ENCODE measurements at places on chromosomes 3 and 15. TPM values are rescaled to one million over a fixed set of nuclear protein-coding genes. Genes with fewer than 3 reads are reported as not detected.

ATP10A gene
- total RNA-seq: not detected

DNA sequence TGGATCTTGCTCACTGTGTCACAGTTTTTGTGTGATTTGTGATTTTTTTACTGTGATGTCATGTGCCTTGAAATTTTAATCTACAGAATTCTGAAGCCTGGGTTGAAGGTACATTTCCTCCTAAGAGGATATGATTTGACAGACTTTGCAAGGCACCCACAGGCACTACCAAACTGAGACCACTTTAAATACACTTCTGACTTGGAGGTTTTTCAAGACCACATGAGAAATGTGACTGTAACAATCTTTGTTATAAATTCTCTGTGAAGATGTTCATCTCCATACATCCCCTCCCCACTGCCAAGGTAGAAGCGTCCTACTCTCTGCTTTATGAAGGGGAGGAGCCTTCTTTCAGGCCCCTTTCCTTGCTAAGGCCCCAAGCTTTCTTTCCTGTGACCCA lies 22.8 kb downstream of the UBXN7 start:
- H3K36me3 ChIP-seq: peaks cover 28% of the 10 kb centered on the region
- H3K27me3 ChIP-seq: no peaks in the 10 kb centered on the region
- no peak for DNase-seq
- no peak overlapping the region for H3K4me3 ChIP-seq
- no peak overlapping the region for H3K27ac ChIP-seq

DNA sequence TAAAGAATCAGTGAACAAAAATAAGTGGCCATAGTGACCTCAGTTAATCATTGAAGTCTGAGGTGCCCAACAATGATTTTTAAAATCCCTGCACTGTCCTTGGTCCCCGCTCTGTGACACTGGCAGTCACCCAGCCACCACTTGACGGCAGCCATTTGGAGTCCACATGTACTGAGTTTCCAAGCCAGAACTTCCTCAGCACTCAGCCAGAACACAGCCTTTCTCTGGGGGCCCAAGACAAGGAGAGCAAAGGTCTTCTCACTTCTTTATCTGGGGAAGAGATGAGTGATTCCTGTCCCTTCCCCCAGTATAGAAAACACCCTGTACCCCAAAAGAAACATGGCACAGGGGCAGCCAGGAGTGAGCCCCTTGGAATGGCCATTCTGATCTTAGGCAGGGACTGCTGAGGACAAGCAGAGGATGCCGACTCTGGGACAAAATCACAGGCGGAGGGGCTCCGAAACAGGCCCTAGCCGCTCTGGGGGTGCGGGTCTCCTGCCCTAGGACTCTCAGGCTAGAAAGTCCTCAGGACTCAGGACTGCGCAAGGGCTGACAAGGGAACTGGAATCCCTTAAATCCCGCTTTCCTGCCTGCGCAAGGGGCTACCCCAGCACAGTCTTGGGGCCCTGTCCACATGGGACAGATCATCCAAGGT lies 12.8 kb downstream of the PAK6 start:
- H3K36me3 ChIP-seq: no peaks in the 10 kb centered on the region
- H3K4me3 ChIP-seq: peak overlapping the region; percentile 50
- peaks cover 23% of the 10 kb centered on the region for H3K27me3 ChIP-seq
- H3K27ac ChIP-seq: no peak overlapping the region
- no peak for DNase-seq

- no peak overlapping the region for H3K4me3 ChIP-seq
- no peak for DNase-seq
- H3K36me3 ChIP-seq: peaks cover 11% of the 10 kb centered on the region
Observed at GRCh38 chr3:81554801-81555200, 206.6 kb downstream of the GBE1 start.

- H3K27me3 ChIP-seq: peaks cover 42% of the 10 kb centered on the region
- peak overlapping the region; percentile 77 for H3K4me3 ChIP-seq
- no peak overlapping the region for H3K27ac ChIP-seq
- no peaks in the 10 kb centered on the region for H3K36me3 ChIP-seq
Observed at GRCh38 chr3:124584552-124585391, 145.5 kb upstream of the UMPS start.

ZPLD1 gene
- total RNA-seq: not detected

DNA sequence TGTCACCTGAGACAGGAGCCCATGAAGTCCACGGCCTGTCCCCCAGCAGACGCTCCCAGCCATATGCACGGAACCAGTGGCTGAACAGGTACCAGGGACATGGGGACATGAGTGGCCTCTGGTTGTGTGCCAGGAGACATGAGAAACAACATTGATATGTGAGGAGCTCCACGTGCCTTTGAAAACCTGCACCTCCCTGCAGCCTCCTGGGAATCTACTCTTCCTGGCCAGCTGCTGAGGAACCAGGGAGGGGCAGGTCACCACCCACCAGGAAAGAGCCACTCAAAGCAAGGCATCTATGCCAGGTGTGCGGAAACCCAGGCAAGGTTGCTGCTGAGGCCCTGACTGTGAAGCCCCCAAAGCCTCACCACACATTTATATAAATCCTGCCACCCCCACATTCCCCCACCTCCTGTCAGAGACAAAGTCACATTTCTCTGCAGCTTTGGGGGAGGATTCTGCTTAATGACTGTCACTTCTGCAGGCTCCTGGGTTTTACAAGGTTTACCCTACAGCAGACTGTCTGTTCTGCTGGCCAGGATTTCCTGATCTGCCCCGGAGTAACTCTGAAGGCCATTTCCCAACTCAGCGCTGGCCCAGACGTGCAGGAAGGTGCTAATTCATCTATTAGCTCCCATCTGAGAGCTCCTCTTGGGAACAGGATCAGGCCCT lies 110.8 kb downstream of the ADCY5 start:
- H3K4me1 ChIP-seq: no peaks in the 10 kb centered on the region
- DNase-seq: no peak
- no peaks in the 10 kb centered on the region for H3K36me3 ChIP-seq
- H3K27me3 ChIP-seq: no peaks in the 10 kb centered on the region
- no peak overlapping the region for H3K27ac ChIP-seq

- H3K27ac ChIP-seq: peak overlapping the region; percentile 83
- H3K4me3 ChIP-seq: peak overlapping the region; percentile 89
- DNase-seq: no peak
Observed at GRCh38 chr15:45523166-45523460, 558 bp upstream of the SLC30A4 start.

GRCh38 chr3:149816986-149817385 lies 4.0 kb downstream of the RNF13 start:
- no peak for DNase-seq
- peaks cover 78% of the 10 kb centered on the region for H3K4me1 ChIP-seq
- no peak overlapping the region for H3K4me3 ChIP-seq
- no peak overlapping the region for H3K27ac ChIP-seq
- H3K36me3 ChIP-seq: peaks cover 26% of the 10 kb centered on the region

DNA sequence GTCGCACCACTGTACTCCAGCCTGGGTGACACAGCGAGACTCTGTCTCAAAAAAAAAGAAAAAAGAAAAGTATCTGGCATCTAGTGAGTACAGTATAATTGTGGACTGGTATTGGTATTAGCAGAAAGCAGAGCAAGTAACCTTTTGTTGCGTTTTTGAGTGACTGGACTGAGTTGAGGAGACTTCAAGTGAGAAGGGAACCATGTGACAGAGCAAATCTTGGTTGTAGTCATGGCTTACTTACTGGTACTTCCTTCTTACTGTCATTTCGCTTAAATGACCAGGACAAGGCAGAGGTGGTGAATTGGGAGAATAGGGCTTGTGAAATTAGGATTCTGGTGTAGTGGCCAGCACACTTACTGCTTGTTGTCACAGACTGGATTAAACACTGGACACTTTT lies 20.6 kb downstream of the RTF1 start:
- no peaks in the 10 kb centered on the region for H3K27me3 ChIP-seq
- H3K27ac ChIP-seq: no peak overlapping the region
- H3K4me1 ChIP-seq: peaks cover 7% of the 10 kb centered on the region
- no peak overlapping the region for H3K4me3 ChIP-seq

CACNA2D3 gene
- not detected for total RNA-seq

All from activated B cell treated with CpG ODN at 0.5 μM for 24 hours (primary cell).